GM23248 (cell line): ENCODE measurements at places on chromosomes 2 and 18.

- DNase-seq = no peak
These were observed 55.3 kb upstream of the STK17B start for GRCh38 chr2:196226707-196227065.

DNA sequence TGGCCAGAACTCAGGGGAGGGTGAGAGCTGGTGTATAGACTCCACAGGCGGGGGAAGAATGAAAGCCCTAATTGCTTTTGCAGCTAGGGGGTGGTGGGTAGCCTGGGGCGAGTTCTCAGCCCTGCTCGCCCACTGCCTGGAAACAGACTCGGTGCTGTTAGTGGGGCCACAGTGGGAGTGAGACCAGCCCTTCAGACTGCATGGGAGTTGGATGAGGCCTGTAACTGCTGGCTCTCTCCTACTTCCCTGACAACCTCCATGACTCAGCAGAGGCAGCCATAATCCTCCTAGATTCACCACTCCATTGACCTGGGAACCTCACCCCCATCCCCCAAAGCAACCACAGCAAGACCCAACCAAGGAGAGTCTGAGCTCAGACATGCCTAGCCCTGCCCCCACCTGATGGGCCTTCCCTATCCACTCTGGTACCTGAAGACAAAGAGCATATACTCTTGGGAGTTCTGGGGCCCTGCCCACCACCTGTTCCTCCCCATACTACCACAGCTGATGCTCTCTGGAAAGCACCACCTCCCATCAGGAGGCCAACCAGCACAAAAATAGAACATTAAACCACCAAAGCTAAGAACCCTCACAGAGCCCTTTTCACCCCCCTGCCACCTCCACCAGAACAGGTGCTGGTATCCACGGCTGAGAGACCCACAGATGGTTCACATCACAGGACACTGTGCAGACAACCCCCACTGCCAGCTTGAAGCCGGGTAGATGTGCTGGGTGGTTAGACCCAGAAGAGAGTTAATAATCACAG, 226.3 kb downstream of the EIPR1 start:
- no peak for DNase-seq

DNA sequence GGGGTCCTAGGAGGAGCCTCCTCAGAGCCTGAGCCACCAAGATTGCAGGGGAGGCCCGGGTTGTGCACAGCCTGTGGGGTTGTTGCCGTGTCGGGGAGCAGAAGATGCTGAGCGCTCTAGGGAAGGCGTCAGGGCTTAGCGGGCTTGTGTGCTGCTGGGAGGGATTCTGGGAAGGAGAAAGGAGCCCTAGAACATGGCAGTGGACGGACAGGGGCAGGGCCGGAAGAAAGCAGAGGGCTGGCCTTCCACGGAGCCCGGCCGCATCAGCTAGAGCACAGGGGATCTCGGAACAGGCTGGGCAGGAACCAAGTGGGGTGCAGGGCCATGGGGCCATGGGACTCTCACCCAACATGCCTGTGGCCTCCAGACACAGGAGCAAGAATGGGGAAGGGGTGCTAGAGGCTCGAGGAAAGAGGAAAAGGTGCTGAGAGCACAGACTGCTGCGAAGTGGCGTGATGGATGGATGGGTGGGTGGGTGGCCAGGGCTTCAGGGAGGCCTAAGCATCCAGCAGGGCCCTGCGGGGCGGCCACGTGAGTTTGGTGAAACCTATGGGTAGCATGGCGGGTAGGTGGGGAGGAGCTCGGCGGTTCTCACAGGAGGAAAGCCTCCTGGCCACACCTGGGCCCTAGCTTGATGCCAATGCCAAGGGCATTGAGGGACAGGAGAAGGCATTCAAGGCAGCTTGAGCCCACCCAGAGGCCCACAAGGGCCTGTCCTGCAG, 35.8 kb downstream of the MTERF4 start:
- DNase-seq = no peak

DNA sequence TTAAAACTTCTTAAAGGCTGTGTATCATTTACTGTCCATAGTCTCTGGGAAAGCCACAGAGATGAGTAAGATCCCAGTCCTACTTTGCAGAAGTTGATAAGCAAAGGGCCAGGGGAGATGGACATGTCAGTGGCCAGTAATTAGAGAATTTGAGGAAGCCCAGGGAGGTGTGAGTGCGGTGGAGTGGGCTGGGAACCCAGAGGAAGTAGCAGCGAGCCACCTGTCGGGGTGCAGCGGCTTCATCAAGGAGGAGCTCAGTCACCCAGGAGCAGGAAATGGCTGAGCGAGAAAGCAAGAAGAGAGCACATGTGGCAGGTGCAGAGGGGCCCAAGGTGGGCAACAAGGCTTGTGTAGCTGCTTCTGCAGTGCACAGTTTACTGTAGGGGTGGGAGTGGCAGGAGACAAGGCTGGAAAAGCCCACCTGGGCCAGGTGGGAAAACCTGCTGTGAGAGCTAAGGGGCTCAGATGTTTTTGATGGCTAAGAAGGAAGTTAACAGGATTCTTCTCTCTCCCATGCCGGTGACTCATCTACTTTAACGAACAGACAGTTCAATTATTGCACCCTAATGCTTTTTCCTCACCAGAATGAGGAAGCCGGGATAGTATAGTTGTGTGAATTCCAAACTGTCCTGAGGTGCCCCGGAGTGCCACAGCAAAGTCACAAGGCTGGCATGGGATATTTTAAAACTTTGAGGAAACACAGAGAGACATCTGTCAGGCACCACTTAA, 34.8 kb upstream of the MGAT5 start:
- no peak for DNase-seq

DNA sequence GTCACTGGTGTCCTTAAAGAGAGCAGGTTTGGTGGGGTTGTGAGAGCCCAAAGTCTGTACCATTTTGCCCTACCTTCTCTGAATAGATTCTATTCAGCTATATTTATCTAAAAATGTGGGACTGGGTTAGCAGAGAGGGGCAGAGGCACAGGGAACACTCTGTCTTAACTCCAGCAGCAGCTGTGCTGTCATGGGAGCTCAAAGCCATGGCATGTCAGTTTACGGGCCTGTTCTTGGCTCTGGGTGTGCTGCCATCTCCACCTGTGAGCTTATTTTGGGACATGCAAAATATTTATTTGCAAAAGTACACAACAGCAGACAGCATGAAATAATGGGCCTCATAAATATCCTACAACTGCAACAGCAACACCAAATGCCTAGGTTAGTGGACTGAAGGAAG, 129.6 kb upstream of the KCTD1 start:
- DNase-seq = no peak

DNA sequence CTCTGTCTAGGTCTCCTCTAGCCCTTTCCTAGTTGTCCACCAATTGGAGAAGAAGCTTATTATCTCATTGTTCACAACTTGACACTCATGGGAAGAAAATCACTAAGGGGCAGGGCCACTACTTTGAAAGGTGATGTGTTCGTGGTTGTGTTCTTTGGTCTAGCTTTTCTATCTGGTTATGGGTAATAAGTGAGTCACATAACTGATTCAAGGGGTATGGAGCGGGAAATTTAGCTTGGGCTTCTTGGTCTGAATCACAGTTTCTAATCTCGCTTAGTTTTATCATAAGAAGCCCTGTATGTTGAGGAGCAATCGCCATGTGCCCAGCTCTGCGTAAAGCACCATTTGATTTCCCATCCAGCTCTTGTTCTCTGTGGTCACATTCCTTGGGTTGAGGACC, 18.7 kb upstream of the DYTN start:
- no peak for DNase-seq

DNA sequence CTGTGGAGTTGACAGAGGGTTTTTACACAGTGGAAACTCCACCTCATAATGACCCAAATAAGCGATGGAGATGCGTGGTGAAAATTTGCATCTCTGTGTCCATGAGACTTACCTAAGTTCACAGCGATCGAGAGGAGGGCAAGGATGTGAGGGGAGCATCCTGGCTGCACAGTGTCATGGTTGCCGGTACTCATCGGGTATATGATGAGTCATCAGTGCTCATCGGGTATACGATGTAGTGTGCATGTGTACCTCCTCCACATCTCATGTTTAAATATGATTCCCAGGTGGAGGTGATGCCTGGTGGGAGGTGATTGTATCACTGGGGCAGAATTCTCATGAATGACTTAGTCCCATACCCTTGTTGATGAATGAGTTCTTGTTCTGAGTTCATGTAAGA, 233.5 kb downstream of the MYT1L start:
- no peak for DNase-seq

DNA sequence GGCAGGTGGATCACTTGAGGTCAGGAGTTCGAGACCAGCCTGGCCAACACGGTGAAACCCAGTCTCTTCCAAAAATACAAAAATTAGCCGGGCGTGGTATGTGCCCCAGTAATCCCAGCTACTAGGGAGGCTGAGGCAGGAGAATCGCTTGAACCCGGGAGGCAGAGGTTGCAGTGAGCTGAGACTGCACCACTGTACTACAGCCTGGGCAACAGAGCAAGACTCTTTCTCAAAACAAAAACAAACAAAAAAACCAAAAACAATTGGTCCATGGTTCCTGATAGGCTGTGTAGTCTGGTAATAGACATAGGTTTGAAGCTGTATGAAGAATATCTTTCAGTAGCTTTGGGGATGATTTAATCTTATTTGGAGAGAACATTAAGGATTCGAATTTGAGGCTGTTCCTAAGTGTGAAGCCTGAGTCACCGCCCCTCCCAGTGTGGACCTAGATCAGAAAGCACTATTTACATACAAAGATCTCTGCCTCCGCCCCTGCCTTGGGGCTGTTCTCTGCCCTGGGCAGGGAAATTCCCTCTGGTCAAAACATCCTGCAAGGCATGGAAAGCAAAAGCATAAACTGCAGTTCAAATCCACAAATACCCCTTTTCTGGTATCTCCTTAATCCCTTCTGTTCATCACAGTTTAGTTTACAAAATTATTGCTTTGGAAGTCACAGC, 52.8 kb upstream of the PMAIP1 start:
- peak; percentile 49 for DNase-seq

DNA sequence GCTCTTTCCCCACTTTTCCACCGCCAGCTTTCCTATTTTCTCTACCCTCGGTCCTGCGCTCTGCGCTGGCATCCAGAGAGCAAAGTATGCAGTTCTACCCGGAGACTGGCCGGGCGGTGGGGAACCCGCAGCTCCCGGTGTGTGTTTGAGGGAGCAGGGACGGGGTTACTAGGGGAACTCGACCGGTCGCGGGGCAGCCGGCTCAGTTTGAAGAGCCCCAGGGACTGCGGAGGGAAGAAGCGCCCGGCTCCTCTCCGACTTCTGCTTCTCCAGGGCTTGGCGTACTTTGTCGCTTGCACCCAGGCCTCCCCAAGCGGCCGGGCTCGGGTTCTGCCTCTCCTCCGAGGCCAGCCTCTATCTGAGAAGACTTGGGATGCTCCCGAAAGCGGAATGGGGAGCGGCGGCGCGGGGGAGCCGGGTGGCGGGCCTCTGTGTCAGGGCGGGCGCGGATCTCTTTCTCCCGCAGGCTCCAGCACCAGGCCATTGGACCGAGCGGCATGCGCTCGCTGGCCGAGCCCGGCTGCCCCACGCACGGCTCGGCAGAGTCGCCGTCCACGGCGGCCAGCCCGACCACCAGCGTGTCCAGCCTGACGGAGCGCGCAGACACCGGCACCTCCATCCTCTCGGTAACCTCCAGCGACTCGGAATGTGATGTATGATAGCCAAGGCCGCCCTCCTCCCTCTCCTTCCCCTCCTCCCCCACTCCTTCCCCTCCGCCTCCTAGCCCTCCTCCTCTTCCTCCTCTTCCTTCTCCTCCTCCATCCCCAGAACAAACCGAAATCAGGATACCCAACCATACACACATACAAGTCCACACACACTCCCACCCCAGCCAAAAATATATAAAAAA, 2.8 kb downstream of the SIX3 start:
- DNase-seq = peak; percentile 47

GRCh38 chr2:12624905-12625598, 91.7 kb upstream of the TRIB2 start:
- DNase-seq = no peak

DNA sequence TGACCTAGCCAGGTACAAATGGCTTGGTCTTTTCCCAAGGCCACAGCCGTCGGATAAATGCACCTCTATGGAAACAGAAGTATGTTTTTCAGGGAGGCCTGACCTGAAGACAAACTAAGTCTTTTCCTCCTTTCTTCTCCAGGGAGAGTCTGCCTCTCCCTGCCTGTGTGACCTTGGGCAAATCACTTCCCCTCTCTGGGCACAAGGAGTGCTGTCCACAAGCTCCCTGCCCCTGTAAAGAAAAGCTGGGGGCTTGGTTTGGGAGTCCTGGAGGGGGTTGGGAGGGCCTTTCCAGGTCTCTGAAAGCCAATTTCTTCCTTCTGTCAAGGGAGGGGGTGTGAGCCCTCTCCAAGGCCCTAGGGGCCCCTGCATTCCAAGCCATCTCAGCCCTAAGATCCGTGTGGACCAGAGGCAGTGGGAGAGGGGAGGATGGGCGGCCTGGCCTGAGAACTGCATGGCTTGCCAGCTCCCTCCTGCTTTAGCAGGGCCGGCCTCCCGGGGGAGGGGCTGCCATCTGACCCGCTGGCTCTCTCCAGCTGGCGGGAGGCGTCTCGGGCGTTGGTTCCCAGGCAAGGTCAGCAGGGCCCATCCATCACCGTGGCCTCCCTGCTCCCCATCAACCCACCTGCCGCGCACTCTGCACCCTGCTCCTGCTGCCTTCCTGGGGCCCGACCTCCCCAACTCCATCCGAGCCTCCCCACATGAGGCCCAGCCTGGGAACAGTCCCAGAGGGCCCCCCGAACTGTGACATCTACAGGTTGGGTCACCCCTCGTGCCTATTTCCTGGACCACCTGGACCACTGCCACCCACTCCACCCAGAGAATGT, 61.4 kb downstream of the SMAD7 start:
- DNase-seq = no peak

- DNase-seq = no peak
These were observed 63.1 kb downstream of the SRD5A2 start for GRCh38 chr2:31517442-31518203.
